ENCODE measurements at places on chromosomes 3 and 15.

DNA sequence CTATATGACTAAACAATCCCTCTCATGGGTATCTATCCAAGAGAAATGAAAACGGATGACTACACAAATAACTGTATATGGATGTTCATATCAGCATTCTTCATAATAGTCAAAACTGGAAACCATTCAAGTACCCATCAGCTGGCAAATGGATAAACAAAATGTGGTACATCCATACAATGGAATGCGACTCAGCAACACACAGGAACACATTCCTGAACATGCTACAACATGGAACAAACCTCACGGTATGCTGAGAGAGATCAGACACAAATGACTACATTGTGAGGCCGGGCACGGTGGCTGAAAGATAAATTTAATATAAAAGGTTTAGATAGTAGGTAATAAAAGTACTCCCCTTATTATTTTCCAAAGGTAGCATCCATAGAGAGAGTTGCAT, 42.6 kb downstream of the CCR4 start:
- H3K27me3 ChIP-seq = no peaks in the 10 kb centered on the region
- H3K36me3 ChIP-seq = no peaks in the 10 kb centered on the region
- no peak overlapping the region for H3K4me3 ChIP-seq

- H3K36me3 ChIP-seq = no peaks in the 10 kb centered on the region
- no peak overlapping the region for H3K4me3 ChIP-seq
- H3K27ac ChIP-seq = peak overlapping the region; percentile 45
- no peaks in the 10 kb centered on the region for H3K27me3 ChIP-seq
These were observed 36.7 kb upstream of the BDH1 start for GRCh38 chr3:197592361-197593045.

GRCh38 chr3:172132159-172132586, 92.8 kb downstream of the FNDC3B start:
- no peak overlapping the region for H3K4me3 ChIP-seq
- H3K27me3 ChIP-seq = no peaks in the 10 kb centered on the region
- H3K4me1 ChIP-seq = peaks cover 26% of the 10 kb centered on the region
- no peak overlapping the region for H3K27ac ChIP-seq
- DNase-seq = no peak

DNA sequence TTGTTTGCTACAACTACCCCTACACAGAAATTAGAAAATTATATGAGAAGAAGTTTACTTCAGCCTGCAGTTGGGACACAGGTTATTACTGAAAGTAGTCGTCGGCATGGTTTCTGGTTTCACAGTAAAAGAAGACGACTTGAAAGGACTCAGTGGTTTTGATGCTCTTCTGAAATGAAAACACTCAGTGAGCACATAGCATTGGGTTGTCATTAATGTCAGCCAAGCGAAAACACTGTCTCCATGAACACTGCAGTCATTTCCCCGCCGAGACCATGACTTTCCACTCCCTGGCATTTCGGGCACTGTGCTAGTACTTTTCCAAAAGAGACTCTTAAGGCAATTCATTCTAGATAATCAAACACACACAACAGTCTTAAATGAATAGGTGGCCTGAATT, 69.2 kb upstream of the ICE2 start:
- no peaks in the 10 kb centered on the region for H3K36me3 ChIP-seq
- H3K27me3 ChIP-seq = no peaks in the 10 kb centered on the region
- H3K4me3 ChIP-seq = no peak overlapping the region
- peaks cover 95% of the 10 kb centered on the region for H3K4me1 ChIP-seq
- DNase-seq = peak; percentile 54

GRCh38 chr15:101016581-101016980, 97.4 kb downstream of the LRRK1 start:
- no peak overlapping the region for H3K4me3 ChIP-seq
- no peak for DNase-seq
- H3K4me1 ChIP-seq = no peaks in the 10 kb centered on the region

DNA sequence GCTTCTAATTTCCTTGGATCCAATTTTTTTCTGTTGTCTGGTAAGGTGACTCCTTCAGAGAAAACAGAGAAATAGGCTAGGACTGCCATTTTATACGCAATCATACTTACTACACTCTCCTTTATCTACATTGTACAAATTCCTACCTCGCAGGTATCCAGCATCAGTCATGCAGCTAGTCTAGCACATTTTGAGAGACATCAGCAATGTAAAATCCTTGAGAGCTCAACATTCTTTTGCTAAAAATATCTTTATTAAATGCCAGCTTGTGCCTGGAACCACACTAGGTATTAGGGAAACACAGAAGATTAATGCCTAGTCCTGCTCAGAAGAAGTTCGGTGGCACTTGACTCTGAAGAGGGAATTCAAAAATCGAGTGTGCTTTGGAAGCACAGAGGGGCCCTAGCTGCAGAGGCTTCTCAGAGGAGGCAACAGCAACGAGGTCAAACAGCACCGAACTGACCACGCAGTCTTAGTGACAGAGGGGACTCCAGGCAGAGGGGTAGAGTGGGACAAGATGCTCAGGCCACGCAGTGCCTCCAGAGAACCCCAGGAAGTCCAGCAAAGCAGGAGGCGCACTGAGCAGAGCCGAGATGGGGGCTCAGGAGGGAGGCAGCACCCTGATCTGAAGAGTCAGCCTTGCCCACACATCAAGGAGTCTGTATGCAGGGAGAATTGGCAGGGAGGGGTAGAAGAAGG, 3.5 kb downstream of the FAM174B start:
- no peak for DNase-seq
- no peaks in the 10 kb centered on the region for H3K36me3 ChIP-seq
- H3K27ac ChIP-seq = no peak overlapping the region
- H3K4me3 ChIP-seq = no peak overlapping the region

GRCh38 chr15:26873846-26874245, 7.0 kb downstream of the GABRA5 start:
- no peak for DNase-seq
- no peak overlapping the region for H3K27ac ChIP-seq
- no peaks in the 10 kb centered on the region for H3K4me1 ChIP-seq
- no peaks in the 10 kb centered on the region for H3K36me3 ChIP-seq
- no peaks in the 10 kb centered on the region for H3K27me3 ChIP-seq
- no peak overlapping the region for H3K4me3 ChIP-seq

GRCh38 chr15:52308446-52309153, 13.0 kb upstream of the MYO5C start:
- H3K4me1 ChIP-seq = no peaks in the 10 kb centered on the region
- no peak overlapping the region for H3K4me3 ChIP-seq
- DNase-seq = no peak
- H3K27ac ChIP-seq = no peak overlapping the region
- no peaks in the 10 kb centered on the region for H3K27me3 ChIP-seq

- no peaks in the 10 kb centered on the region for H3K27me3 ChIP-seq
- no peak overlapping the region for H3K4me3 ChIP-seq
- DNase-seq = no peak
- H3K27ac ChIP-seq = no peak overlapping the region
These were observed 13.5 kb downstream of the OR5K3 start for GRCh38 chr3:98404010-98404409.

DNA sequence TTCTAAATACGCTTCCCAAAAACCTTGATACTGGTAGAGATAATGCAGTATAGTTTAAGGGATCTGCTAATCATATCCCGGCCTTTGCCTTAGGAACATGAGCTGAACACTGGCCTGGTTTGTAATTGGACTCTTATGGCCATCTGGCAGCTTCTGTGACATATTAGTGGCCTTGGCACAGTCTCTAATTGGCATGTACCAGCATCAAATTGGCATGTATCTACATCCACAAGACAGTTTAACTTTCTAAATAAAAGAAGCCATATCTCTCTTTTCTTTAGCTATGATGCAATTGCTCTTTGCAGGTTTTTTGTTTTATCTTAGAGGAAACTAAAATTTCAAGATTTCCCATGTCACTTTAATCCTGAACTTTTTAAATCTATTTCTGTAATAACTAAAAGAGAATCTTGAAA, 44.6 kb upstream of the FILIP1L start:
- no peaks in the 10 kb centered on the region for H3K27me3 ChIP-seq
- no peaks in the 10 kb centered on the region for H3K36me3 ChIP-seq
- H3K27ac ChIP-seq = no peak overlapping the region

- H3K4me1 ChIP-seq = no peaks in the 10 kb centered on the region
- no peaks in the 10 kb centered on the region for H3K27me3 ChIP-seq
- no peaks in the 10 kb centered on the region for H3K36me3 ChIP-seq
- no peak overlapping the region for H3K27ac ChIP-seq
- H3K4me3 ChIP-seq = no peak overlapping the region
These were observed 6.4 kb upstream of the CCDC33 start for GRCh38 chr15:74229686-74230085.

DNA sequence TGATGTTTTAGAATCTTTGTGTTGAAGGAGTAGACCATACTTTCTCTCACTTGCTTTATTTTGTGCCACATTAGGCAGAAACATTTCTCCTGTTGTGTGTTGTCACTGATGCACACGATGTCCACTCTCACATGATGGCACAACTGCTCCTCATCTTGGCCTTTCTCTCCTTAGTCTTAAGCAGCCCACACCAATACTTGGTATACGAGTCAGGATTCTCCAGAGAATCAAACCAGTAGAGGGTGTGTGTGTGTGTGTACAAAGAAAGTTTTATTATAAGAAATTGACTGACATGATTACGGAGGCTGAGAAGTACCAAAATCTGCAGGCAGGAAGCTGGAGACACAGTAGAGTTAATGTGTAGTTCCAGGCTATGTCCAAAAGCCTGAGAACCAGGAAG, 187.1 kb downstream of the ALCAM start:
- no peaks in the 10 kb centered on the region for H3K36me3 ChIP-seq
- H3K27ac ChIP-seq = no peak overlapping the region
- no peaks in the 10 kb centered on the region for H3K27me3 ChIP-seq
- no peaks in the 10 kb centered on the region for H3K4me1 ChIP-seq

- peak overlapping the region; percentile 85 for H3K27ac ChIP-seq
- H3K36me3 ChIP-seq = no peaks in the 10 kb centered on the region
- peaks cover 70% of the 10 kb centered on the region for H3K4me1 ChIP-seq
- peak; percentile 86 for DNase-seq
These were observed 42.2 kb upstream of the PLCL2 start for GRCh38 chr3:16842272-16843270.

DNA sequence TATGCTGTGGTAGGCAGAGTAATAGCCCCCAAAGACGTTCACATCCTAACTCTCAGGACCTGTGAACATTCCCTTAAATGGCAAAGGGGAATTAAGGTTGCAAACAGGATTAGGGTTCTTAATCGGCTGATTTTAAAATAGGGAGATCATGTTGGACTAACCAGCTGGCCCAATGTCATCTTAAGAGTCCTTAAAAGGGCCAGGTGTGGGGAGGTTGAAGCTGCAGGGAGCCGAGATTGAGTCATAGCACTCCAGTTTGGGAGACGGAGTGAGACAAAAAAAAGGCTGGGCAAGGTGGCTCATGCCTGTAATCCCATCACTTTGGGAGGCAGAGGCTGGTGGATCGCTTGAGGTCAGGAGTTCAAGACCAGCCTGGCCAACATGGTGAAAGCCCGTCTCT, 1.6 kb upstream of the FLNB start:
- H3K4me3 ChIP-seq = no peak overlapping the region
- H3K27ac ChIP-seq = no peak overlapping the region
- DNase-seq = no peak

- H3K36me3 ChIP-seq = no peaks in the 10 kb centered on the region
- no peak overlapping the region for H3K27ac ChIP-seq
- no peaks in the 10 kb centered on the region for H3K4me1 ChIP-seq
- H3K27me3 ChIP-seq = no peaks in the 10 kb centered on the region
- no peak for DNase-seq
- H3K4me3 ChIP-seq = no peak overlapping the region
These were observed 490.9 kb downstream of the ZBBX start for GRCh38 chr3:166889241-166889640.

DNA sequence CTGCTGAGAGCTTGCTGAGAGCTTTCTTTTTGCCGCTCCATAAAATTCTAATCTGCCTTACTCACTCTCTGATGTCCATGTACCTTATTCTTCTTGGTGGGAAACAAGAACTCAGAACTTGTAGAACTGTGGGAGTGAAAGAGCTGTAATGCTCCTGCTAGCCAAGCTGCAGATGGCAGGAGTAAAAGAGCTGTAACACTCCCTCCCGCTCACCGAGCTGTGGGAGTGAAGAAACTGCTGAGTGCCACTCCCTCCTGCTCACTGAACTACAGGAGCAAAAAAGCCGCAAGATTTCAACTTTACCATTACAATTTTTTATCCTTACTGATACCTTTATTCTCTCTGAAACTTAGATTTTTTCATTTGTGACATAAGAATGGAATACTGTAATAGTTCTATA, 199.1 kb downstream of the SI start:
- no peaks in the 10 kb centered on the region for H3K27me3 ChIP-seq
- H3K36me3 ChIP-seq = no peaks in the 10 kb centered on the region
- no peak overlapping the region for H3K4me3 ChIP-seq
- no peak for DNase-seq

GRCh38 chr3:128597900-128598299, 52.7 kb downstream of the RPN1 start:
- DNase-seq = no peak
- H3K4me1 ChIP-seq = no peaks in the 10 kb centered on the region
- no peak overlapping the region for H3K27ac ChIP-seq
- H3K27me3 ChIP-seq = no peaks in the 10 kb centered on the region
- no peak overlapping the region for H3K4me3 ChIP-seq
- H3K36me3 ChIP-seq = no peaks in the 10 kb centered on the region

GRCh38 chr3:18780959-18781358, 355.8 kb upstream of the SATB1 start:
- H3K27ac ChIP-seq = no peak overlapping the region
- H3K36me3 ChIP-seq = no peaks in the 10 kb centered on the region
- no peaks in the 10 kb centered on the region for H3K27me3 ChIP-seq
- DNase-seq = no peak
- peak overlapping the region; percentile 0 for H3K4me3 ChIP-seq

DNA sequence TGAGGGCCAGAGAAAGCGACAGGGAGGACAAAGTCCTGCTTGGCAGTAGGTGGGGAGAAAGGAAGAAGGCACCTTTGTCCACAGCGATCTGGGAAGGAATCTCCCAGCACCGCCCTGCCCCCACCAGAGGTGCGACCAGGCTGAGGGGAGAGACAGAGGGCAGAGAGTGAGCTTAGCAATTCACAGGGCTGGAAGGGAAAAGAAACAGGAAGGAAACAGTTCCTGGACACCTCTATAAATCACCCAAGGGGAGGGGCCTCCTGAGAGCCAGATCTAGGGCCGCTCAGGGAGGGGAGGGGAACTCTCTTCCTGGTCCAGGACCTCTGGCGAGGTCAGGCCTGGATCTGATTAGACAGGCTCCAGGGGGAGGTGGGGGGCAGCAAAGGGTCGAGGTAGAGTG, 35.4 kb downstream of the RNU5B-1 start:
- H3K4me1 ChIP-seq = no peaks in the 10 kb centered on the region
- DNase-seq = no peak
- no peaks in the 10 kb centered on the region for H3K36me3 ChIP-seq
- peaks cover 5% of the 10 kb centered on the region for H3K27me3 ChIP-seq
- H3K27ac ChIP-seq = no peak overlapping the region
- H3K4me3 ChIP-seq = no peak overlapping the region

DNA sequence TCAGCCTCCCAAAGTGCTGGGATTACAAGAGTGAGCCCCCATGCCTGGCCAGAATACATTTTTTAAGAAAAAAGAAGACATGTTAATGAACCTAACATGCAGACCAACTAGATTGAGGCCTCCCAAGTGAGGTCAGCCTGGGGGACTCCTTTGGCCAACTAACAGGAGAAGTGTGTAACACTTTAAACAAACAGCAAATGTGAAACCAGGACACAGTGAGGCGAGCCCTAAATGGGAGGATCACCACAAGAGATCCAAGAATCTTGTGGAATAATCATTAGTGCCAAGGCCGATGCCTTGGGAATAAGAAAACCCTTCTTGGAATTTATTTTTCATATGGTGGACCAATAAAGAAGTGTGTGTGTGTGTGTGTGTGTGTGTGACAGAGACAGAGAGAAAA, 73.9 kb downstream of the ATP10A start:
- H3K27ac ChIP-seq = no peak overlapping the region
- peaks cover 7% of the 10 kb centered on the region for H3K4me1 ChIP-seq
- H3K27me3 ChIP-seq = no peaks in the 10 kb centered on the region
- no peak for DNase-seq
- no peak overlapping the region for H3K4me3 ChIP-seq
- H3K36me3 ChIP-seq = no peaks in the 10 kb centered on the region
